Fibroblast of villous mesenchyme (primary cell): ENCODE measurements at places on chromosomes 5 and 9. TPM values are rescaled to one million over a fixed set of nuclear protein-coding genes. Genes with fewer than 3 reads are reported as not detected.

DNA sequence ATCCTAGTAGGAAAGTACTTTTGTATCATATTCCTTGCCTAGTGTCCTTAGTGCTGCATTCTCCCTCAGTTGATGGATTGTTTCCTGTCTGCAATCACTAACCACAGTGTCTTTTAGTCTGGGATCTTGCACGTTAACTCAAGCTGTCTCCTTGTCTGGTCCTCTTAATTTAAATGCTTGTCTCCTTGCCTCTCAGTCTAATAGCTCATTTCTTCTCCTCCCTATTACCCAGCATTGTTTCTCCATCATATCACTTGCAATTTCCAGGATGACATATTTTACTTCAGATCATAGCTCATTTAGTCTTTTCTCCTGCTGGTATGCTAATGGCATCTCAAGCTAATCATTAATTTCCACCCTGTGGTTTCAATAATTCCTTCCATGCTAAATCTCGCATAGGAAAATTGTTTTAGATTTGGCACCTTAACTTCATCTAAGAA is 2052.0 kb upstream of the C9orf72 start:
- DNase-seq: peak; percentile 78

DNA sequence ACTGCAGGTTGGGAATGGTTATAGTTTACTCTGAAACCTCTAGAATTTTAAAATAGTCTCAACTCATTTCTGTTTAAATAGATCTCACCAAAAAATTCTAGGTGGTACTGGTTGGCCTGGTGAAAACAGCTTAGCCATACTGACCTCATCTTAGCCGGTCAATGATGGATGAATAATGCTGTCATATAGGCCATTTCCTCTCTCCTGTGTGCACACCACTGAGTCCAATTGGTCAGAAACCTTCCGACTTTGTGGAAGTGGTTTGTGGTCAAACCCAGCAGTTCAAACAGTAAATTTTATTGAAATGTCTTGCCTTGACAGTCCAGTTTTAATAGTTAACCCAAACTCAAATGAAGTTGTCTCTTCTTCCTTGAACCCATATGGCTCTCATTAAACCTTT is 98.6 kb downstream of the GIN1 start:
- DNase-seq: no peak

- DNase-seq: no peak
Observed at GRCh38 chr9:6829536-6829935, 71.8 kb downstream of the KDM4C start.

- no peak for DNase-seq
Observed at GRCh38 chr5:148725675-148726074, 71.3 kb upstream of the HTR4 start.

- no peak for DNase-seq
Observed at GRCh38 chr5:173857234-173857633, 30.9 kb upstream of the CPEB4 start.

DNA sequence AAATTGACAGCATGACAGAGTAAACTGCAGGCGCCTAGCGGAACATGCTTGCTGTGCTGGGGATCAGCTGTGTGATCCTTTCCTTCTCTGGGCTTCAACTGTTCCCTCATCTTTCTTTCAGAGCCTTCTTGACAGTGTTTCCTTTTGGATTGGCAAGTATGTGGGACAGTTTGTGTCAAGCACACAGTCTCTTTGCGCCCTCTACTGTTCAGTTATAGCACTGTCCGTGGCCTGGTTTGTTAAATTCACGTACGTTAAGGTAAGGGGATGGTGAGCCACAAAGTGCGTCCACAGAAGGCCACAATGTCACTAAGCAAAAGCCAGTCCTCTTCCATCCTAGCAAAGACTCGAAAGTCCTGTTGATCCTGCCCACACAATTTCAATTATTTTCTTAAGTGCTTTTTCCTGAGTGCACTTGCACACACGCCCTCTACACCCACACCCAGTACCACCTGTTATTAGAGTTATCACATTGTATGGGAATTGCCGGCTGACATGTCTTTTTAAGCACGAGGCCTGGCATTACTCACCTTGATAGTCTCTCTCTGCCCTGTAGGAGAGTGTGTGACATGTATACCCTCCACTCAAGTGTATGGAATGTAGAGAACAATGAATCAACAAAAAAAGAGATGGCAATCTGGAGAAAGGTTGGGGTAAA is 22.5 kb upstream of the PTPN3 start:
- DNase-seq: peak; percentile 65

DNA sequence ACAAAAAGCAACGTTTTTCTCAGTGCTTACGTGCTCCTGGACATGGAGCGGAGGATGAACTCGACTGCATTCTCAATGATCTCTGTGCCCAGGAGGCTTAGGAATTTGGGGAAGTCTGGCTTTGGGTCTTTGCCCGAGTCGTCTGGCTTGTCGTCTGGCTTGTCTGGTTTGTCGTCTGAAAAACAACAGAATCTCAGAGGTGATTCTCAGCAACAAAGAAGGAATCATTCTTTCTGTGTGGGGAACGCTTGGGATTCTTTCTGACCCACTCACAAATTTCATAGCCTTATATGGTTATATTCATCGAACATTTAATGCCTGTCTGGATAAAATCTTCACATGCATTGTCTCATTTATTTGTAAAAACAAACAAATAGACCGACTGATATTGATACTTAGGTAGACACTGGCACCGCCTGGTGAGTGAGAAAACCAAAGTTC is 4.7 kb downstream of the C5orf46 start:
- DNase-seq: peak; percentile 18

DNA sequence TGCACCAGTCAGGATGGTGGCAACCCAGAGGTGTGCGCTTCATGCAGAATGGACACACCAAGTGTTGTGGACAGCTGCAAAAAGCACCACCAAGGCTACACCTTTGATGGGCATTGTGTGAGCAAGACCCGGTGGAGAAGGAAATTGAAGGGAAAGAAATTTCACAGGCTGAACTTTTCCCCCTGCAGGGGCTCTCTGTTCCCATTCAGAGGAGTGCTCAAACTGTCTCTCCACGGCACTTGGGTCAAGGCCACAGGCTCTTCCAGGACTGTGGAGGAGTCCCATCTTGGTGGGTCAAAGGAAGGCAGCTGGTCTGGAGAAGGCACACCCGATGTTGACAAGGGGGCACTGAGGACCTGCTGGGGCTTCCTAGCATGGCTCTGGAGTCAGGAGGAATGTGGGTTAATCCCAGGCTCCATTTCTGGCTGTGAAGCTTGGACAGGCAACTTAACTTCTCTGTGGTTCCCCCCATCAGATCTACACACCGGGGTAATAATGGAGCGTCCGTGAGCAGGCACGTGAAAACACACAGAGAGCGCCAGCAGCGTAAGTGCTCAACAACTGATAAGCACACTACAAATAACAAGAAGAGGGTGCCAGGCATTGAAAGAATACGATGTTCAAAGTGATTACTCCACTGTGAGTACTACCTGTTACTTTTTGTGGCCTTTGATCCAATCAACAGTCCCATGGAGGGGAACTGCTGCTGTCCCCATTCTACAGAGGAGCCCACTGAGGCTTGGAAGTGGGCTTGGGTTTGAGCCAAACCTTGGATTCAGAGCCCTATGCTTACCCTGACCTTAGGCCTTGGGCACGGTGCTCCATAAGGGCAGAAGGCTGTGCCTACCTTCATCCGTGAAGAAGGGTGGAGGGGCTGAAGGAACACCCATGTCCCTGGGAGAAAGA is 34.2 kb upstream of the TIFAB start:
- no peak for DNase-seq

DNA sequence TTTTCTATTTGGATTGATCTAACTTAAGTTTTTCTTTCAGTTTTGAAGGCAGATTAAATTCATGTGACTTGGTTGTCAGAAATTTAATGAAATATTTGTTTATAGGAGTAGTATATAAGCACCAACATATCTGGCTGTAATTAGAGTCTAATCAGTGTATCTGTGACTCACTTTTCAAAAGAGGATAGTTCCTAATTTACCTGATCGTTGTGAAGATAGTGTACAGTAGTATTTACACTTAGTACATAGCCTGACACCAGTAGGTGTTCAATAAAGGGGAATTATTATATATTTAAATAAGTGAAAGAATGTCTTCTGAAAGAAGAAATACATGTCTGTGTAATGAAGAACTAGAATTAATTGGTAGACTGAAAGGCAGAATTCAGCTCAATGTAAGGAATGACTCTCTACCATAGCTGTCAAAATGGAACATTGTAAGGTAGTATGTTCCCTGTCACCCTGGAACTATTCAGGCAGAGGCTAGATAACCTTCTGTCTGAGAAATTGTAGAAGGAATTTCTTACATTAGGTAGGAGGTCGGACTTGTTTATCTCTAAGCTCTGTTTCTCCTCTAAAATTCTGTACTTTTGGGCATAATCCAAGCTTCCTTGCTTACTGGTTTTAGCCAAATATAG is 8.6 kb downstream of the TGFBR1 start:
- DNase-seq: no peak

GRCh38 chr5:73523861-73524260 is 25.6 kb downstream of the BTF3 start:
- DNase-seq: no peak

DNA sequence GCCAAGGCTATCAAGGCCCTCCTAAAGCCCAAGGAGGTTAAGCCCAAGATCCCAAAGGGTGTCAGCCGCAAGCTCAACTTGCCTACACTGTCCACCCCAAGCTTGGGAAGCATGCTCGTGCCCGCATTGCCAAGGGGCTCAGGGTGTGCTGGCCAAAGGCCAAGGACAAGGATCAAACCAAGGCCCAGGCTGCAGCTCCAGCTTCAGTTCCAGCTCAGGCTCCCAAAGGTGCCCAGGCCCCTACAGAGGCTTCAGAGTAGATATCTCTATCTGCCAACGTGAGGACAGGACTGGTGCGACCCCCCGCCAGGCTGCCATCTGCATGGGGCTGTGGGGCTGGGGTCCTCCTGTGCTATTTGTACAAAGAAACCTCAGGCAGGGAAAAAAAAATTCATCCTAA is 3.3 kb downstream of the HOMER1 start:
- DNase-seq: no peak

GRCh38 chr5:175873088-175873454 is 1.7 kb downstream of the CPLX2 start:
- DNase-seq: no peak

GRCh38 chr9:14836885-14837284 is 73.3 kb downstream of the FREM1 start:
- DNase-seq: no peak

DNA sequence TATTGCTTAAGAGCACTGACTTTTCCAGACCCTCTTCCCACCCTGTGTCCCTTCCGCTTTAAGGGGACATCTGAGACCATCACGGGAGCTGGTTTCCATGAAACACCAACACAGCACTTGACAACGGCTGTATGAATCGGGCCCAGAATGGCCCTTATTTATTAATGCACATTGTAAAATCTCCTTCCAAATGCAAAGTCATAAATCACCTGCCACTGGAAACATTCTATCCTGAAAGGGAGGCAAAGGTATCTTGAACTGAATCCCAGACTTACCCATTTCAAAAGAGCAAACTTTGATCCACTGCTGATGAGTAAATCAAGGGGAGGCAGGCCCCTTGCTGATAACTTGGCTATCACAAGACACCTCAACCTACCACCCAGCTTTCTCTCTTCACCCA is 37.4 kb downstream of the SHB start:
- no peak for DNase-seq

DNA sequence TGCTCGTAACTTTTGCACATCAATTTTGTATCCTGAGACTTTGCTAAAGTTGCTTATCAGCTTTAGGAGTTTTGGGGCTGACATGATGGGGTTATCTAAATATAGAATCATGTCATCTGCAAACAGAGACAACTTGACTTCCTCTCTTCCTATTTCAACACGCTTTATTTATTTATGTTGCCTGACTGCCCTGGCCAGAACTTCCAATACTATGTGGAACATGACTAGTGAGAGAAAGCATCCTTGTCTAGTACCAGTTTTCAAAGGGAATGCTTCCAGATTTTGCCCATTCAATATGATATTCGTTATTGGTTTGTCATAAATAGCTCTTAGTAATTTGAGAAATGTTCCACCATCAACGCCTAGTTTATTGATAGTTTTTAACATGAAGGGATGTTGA is 65.4 kb upstream of the CDH12 start:
- no peak for DNase-seq

GRCh38 chr5:10662661-10663488 is 98.2 kb downstream of the DAP start:
- no peak for DNase-seq

DNA sequence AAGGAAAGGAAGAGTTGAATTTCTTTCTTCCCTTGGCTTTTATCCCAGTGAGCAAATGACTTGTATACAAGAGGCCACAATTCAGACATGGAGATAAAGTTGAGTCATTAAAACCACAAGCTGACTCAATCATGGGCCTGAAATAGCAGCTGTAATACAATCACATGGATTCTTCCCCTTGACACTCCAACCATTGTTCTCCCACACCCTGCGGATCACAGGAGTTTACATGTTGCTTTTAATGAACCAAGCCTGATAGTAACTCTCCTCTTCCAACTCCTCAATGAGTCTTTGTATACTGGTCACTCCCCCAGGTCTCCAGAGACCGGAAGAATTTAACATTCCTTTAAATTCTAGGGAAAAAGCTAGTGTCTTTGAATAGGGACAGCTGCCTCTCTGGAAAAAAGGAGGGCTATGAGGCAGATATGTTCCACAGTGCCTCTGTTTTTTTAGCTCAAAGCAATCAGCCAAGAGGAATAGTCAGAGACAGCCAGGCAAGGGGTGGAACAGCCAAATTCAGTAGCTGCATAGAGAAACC is 32.4 kb downstream of the PCDHGC5 start:
- peak; percentile 98 for DNase-seq

- DNase-seq: peak; percentile 31
Observed at GRCh38 chr9:27198190-27198589, 89.2 kb downstream of the TEK start.

DNA sequence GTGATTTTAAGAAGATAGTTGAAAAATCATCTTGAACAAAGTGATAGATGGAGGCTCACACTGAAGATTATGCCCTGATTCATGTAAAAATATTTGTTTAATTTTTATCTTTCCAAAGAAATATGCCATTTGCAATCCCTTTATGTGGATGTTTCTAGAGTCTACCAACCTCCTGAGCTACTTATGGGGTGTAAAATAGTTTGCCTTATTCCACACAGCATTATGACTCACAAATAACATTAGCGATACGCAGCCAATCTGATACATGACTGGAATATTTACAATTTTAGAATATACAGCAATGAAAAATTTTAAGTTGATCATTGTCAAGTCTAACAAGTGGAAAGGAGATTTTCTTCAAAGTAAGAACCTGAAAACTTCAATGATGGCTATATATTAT is 327.5 kb downstream of the EDIL3 start:
- DNase-seq: no peak

DNA sequence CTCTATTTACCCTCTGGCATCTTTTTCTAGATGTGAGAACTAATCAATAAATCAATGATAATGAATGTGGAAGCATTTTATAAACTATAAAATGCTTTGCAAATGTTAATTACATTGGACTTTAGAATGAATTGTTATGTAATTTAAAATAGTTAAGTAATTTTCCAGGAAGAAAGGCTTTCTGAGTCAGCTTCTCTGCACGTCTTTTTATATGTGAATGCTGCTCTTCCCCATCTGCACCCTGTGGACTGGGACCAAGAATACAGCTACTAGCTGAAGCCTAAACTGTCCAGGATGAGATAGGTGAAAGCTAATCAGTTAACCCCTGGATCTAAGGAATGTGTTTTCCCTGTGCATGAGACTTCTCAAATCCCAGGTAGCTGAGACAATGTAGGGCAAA is 292.9 kb downstream of the NR3C1 start:
- peak; percentile 41 for DNase-seq

Gene DOCK8
- total RNA-seq: 0.32 and 2.6 TPM in 2 replicates

Gene GPX8
- 133 and 182 TPM in 2 replicates for total RNA-seq

Gene GPR21
- 1.9 and 3.0 TPM in 2 replicates for total RNA-seq

Gene ROR2
- 3.0 and 5.2 TPM in 2 replicates for total RNA-seq

Gene C9orf50
- 0.32 TPM in 1 of 2 replicates, not detected in the other for total RNA-seq

Gene STPG3
- total RNA-seq: not detected in 2 replicates

Gene EGFLAM
- 3.0 and 5.5 TPM in 2 replicates for total RNA-seq

Gene GFPT2
- total RNA-seq: 25.4 and 28.9 TPM in 2 replicates
